ENCODE measurements at places on chromosomes 2 and 18. TPM values are rescaled to one million over a fixed set of nuclear protein-coding genes. Genes with fewer than 3 reads are reported as not detected.

DIS3L2 gene
- 10.6 TPM for total RNA-seq

CD8A gene
- total RNA-seq, result not detected

GAD1 gene
- total RNA-seq, result 3.0 TPM

CHST10 gene
- total RNA-seq, result 13.7 TPM

C2orf92 gene
- total RNA-seq, result not detected

LRRC30 gene
- not detected for total RNA-seq

- peak; percentile 49 for DNase-seq
Observed at GRCh38 chr2:133421516-133422324, 146.5 kb downstream of the NCKAP5 start.

GRCh38 chr2:6827566-6828298 is 38.0 kb downstream of the CMPK2 start:
- no peak for DNase-seq

DNA sequence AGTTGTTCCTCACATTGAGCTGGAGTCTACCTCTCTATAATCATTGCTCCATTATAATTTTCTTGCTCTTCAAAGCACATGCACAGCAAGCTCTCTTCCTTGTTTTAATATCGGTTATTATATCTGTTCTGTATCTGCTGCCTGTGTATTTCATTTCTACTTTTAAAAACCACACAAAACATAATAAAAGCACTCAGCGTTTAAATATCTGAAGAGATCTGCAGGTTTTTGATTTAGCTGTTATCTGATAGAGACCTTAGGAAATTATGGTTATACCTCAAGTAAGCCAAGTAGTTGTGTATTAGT is 49.0 kb downstream of the SERPINB7 start:
- DNase-seq, result no peak

- DNase-seq, result no peak
Observed at GRCh38 chr2:221443645-221444044, 128.5 kb downstream of the EPHA4 start.

DNA sequence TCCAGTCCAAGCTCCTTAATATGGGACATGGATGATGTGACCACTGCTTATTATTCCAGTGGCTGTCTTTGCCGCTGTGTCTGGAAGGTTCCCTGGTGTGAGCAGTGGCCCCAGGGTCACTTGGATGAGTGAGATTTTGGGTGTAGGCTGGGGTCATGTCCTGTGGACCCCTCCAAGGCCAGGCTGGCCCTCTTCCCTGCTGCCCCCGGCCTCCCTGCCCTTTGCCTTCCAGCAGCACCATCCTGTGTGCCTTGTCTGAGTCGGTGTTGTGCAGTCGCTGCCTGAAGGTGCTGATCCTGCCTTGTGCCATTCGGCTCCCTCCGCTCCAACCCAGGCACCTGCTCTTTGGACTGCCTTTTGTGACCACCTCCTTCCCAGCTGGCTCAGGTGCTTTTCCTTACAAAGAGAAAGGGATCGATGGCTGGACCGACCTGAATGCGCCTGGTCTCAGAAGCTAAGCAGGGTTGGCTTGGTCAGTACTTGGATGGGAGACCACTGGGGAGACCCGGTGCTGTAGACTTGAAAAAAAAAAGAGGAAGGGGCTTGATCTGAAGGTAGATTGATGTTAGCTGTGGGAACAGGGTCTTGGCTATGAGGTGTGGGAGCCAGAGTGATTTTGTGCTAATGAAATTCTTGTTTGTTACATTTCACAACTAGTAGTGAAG is 16.7 kb upstream of the GREB1 start:
- DNase-seq, result no peak

DNA sequence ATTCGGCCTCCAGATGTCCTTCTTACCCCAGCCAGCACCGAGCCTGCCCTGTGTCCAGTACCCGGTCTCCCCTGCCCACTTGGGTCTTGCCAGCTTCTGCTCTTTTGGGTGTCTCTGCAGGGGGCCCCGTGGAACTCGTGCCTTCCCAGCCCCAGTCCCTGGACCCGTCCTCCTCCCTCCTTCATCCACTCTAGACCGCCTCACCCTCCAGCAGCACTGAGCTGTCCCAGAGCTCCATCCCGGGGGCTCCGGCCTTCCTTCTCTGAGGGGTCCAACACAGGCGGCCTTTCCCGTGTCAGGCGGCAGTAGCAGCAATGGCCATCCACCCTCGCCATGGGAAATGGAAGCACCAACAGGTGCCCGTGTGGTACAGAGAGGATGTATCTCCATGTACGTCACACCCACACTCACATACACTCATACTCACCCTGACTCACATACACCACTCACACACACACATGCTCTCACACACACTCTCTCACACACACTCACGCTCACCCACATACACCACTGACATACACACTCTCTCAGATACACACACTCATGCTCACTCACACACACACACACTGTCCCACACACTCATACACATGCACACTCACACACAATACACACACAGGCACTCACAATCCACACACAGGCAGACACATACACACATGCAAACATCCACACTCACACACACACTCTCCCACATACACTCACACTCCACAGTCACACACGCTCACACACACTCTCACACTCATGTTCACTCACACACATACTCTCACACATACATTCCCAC is 827.5 kb upstream of the SALL3 start:
- no peak for DNase-seq

GRCh38 chr2:142307616-142308115 is 176.8 kb upstream of the LRP1B start:
- DNase-seq, result no peak

- DNase-seq, result no peak
Observed at GRCh38 chr18:13264091-13265007, 45.8 kb downstream of the LDLRAD4 start.

GRCh38 chr2:172460780-172461201 is 33.4 kb downstream of the ITGA6 start:
- DNase-seq, result peak; percentile 47

DNA sequence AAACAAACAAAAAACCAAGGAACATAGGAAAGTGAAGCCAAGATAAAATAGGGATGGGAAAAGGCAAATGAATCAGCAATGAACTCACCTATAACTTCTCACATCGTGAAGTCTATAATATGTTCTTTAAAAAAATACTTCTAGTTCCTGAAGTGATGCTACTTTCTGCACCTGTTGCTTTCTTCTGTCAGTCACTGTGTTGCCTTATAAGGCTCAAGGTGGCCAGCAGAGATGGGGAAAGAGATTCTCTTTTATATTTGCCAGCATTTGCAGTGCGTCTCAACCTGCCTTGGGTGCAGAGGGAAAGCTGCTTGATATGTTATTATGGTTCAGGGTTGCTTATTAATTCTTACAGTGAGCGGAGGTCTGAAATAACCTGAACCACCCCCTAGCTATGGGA is 14.0 kb downstream of the QPCT start:
- no peak for DNase-seq

DNA sequence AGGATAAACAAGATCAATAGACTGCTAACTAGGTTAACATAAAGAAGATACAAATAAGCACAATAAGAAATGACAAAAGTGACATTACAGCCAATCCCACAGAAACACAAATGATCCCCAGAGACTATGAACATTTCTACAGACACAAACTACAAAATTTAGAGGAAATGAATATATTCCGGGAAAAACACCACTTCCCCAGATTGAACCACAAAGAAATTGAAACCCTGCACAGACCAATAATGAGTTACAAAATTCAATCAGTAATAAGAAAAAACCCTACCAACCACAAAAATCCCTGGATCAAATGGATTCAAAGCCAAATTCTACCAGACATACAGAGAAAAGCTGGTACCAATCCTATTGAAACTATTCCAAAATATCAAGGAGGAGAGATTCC is 232.4 kb upstream of the RBMS1 start:
- no peak for DNase-seq

DNA sequence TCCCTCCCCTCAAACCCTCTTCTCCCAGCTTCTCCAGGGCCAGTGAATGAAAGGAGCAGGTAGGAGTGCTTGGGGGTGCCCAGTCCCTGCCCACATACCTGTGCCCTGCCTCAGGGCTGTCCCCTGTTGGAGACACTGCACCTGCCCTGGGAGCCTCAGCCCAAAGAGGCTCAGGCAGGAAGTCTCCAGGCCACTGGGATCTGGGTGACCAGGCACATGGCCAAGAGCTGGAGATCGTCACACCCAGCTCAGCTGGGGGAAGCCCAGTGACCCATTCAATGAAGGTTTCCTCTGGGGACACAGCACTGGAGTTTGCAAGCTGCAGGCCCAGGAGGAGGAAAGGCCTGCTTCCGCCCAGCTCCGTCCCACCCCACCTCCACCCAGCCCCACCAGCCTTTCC is 156.4 kb downstream of the ZFP36L2 start:
- DNase-seq, result peak; percentile 68

- DNase-seq, result no peak
Observed at GRCh38 chr2:231626449-231626848, 33.8 kb downstream of the TEX44 start.

GRCh38 chr2:98072442-98072841 is 14.5 kb upstream of the VWA3B start:
- DNase-seq, result no peak
